ENCODE measurements at places on chromosomes 2 and 18.
A peak's percentile ranks its signal among the peaks of the same experiment; 100 is the strongest.

- DNase-seq = no peak
These were observed 76.9 kb downstream of the ACTR3 start for GRCh38 chr2:113966832-113967231.

- no peak for DNase-seq
These were observed 131.7 kb downstream of the KLHL29 start for GRCh38 chr2:23516520-23517256.

DNA sequence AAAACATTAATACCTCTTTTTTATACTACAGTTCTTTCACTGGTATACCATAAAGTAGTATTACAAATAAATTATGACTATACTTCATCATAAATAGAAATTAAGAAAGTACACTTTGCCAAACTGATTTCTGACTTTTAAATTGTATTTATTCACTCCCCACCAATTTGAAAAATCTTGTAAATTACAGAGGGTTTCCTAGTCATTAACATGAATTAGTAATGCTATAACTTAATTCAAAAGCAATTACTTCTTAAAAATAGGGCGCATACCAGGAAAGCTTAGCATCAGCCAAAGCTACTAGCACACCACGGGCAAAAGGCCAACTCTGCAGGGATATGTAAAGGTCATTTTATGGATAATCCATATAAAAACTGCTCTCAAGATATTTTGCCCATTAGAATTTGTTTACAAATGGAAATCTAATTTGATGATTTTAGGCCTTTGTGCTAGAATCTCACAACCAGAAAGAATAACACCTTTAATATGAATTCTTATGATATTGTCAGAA lies 142.3 kb downstream of the PIGN start:
- DNase-seq = no peak

DNA sequence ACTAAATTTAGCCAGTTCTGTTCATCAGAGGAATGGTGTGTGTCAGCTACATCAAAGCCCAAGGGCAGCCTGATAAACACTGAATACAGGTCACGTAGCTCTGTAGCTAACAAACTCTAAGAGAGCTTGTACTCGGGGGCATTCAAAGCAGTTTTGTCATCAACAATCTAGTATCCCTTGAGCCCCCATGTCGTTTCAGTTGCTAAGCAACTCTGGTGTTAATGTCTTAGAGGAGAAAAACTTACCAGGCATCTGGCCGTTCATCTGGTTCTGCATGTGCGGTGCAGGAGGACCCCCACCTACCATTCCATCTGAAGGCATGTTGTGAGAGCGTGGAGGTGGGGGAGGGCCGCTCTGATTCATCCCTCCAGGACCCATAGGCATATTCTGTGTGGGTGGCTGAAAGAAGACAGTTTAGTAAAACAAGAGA lies 33.1 kb downstream of the SS18 start:
- peak; percentile 86 for DNase-seq

GRCh38 chr2:175766880-175767279 lies 235.2 kb downstream of the LNPK start:
- DNase-seq = peak; percentile 19

- DNase-seq = no peak
These were observed 62.5 kb downstream of the CTIF start for GRCh38 chr18:48601343-48601742.

DNA sequence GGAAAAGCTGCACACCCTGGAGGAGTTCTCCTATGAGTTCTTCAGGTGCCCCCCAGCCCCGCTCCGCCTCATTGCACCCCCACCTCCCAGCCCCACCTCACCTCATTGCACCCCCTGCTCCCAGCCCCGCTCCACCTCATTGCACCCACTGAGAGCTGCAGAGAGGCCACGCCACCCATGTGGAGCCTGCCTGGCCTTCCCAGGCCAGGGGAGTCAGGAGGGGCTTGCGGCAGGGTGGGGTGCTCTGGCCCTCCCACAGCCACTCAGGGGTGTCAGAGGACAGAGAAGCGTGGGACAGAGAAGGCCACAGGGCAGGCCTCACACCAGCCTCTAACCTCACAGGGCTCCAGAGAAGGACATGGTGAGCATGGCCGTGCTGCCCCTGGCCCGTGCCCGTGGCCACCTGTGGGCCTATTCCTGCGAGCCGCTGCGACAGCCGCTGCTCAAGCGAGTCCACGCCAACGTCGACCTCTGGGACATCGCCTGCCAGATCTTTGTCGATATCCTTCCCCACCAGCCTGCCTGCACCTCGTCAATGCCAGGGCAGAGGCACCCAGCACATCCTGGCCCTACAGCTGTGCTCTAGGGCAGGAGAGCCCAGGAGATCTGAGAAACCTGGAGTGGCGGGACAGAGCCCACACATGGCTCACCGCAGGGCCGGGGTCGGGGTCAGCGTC lies 15.0 kb upstream of the GPR17 start:
- DNase-seq = peak; percentile 18

- no peak for DNase-seq
These were observed 260.0 kb upstream of the ID2 start for GRCh38 chr2:8421658-8422449.

DNA sequence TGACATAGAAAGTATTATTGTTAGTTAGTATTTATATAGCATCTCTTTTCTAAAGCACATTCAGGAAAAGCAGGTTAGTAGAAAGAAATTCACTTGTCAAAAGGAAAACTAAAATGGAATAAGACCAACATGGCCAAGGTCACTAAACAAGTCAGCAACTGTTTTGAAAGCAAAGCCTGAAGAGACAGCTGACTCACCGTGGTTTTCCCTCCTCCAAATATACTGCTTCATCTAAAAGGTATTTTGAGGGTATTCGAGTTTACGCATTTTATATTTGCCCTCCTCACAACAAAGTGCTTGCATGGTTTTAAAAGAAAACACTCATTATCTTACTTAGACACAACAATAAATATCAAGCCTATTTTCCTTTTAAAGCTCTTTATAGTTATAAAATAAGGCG lies 24.0 kb downstream of the ZNF385B start:
- no peak for DNase-seq

- DNase-seq = no peak
These were observed 364.5 kb downstream of the IRS1 start for GRCh38 chr2:226435146-226435545.

- no peak for DNase-seq
These were observed 759.4 kb downstream of the CBLN2 start for GRCh38 chr18:71784777-71785176.

DNA sequence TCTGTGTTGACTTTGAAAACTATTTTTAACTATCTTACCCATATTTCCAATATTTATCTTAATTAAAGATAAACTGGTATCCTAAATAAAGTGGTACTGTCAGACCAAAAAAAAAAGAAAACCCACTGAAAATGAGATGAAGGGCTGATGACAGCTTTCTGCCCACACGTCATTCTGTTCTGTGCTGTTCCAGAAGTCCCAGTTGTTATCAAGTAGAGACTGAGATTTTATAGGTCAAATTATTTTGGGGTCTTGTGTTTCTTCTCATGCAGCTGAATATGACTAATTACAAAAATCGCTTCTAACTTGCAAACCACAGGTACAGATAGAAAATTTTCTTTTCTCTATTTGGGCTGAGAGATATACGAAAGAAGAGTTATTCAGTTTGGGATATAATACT lies 48.7 kb upstream of the KLF7 start:
- no peak for DNase-seq

- DNase-seq = no peak
These were observed 154.1 kb downstream of the EN1 start for GRCh38 chr2:118693287-118693822.

- no peak for DNase-seq
These were observed 40.2 kb upstream of the BMPR2 start for GRCh38 chr2:202335791-202336467.

DNA sequence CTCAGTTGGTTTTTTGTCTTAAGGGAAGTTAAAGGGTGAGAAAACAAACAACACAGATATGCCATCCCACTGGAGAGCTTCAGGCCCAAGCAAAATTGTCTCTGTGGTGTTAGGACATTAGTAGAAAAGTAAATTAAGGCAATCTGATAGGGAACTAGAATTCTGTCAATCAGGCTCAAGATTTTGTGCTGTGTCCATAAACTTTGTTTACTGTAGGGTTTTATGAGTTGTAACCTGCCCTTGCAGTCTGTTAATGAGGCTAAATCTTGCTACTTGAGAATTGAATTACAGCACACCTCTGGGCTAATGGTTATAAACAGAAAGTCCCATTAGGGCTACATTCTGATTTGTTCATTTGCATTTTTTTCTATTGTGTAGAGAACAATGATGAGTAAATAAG lies 78.0 kb upstream of the OTX1 start:
- no peak for DNase-seq

All from trophoblast cell (in vitro differentiated cells and primary cell).